Endodermal cell (in vitro differentiated cells): ENCODE measurements at places on chromosomes 11 and 22. TPM values are rescaled to one million over a fixed set of nuclear protein-coding genes. Genes with fewer than 3 reads are reported as not detected.

Gene MYRF
- total RNA-seq, result 41.1 to 61.7 TPM (median 60.8 TPM) in 3 replicates

Gene PRR33
- not detected in 2 replicates for total RNA-seq

Gene FOSL1
- 1.8 and 2.2 TPM in 2 replicates for total RNA-seq

Gene HEPN1
- total RNA-seq, result not detected in 3 replicates

Gene CBLIF
- total RNA-seq, result not detected in 3 replicates

Gene SMIM35
- total RNA-seq, result not detected in 2 replicates

Gene FOXRED1
- total RNA-seq, result 48.9 and 50.7 TPM in 2 replicates

Gene SLC22A8
- 0.22 TPM in 1 of 3 replicates, not detected in the others for total RNA-seq

Gene MS4A3
- total RNA-seq, result not detected in 2 replicates

Gene OR2AG1
- not detected in 2 replicates for total RNA-seq

Gene CHST1
- 0.95 and 1.3 TPM in 2 replicates for total RNA-seq

Gene DEUP1
- total RNA-seq, result 0.59 TPM in 1 of 2 replicates, not detected in the other

Gene NAALADL1
- total RNA-seq, result 4.5 to 6.8 TPM (median 5.4 TPM) in 3 replicates

Gene MAML2
- total RNA-seq, result 4.6 to 6.9 TPM (median 6.6 TPM) in 3 replicates

Gene RAB3IL1
- total RNA-seq, result 11.8 to 14.9 TPM (median 14.0 TPM) in 3 replicates
